ENCODE measurements at places on chromosomes 2 and 18. TPM values are rescaled to one million over a fixed set of nuclear protein-coding genes. Genes with fewer than 3 reads are reported as not detected.

DNA sequence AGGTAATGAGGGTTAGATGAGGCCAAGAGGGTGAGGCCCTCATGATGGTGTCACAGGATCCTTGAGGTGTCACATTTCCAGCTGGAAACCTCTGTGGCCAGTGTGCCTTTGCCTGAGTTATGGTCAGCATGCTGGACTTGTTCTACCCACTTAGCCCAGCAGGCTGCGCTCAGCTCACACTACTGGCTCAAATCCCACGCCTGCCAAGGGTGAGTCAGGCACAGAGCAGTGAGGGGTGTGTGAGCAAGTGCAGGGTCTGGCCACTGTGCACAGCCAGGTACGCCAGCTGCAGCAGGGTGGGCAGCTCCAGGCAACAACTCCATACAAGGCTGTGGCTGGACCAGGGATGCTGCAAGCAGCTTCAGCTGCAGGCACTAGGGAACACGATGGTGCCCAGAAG, 616.6 kb upstream of the FSHR start:
- DNase-seq = no peak

DNA sequence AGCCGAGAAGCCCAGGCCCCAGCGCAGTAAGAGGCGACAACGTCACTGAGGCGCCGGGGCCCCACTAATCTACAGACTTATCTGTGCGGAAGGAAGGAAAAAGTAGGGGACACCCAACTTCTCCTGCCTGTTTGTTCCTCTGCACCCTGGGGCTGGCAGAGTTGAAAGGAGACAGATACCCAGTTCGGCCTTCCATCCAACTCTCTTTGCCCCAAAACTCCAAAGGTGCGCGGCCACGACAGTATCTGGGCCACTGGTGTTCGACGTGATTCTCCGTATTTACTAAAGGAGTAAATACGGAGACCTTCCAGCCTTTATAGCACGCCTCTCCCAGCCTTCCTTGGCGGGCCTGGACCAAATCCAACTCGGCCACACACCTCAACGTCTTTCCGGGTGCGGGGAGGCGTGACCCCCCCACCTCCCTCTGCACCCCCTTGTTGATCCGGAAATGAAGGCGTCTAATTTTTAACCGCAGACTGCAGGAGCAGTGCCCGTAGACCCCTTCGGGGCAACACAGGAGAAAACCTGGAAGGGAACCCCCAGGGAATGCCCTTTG, 1.6 kb downstream of the SMAD7 start:
- peak; percentile 48 for DNase-seq

DNA sequence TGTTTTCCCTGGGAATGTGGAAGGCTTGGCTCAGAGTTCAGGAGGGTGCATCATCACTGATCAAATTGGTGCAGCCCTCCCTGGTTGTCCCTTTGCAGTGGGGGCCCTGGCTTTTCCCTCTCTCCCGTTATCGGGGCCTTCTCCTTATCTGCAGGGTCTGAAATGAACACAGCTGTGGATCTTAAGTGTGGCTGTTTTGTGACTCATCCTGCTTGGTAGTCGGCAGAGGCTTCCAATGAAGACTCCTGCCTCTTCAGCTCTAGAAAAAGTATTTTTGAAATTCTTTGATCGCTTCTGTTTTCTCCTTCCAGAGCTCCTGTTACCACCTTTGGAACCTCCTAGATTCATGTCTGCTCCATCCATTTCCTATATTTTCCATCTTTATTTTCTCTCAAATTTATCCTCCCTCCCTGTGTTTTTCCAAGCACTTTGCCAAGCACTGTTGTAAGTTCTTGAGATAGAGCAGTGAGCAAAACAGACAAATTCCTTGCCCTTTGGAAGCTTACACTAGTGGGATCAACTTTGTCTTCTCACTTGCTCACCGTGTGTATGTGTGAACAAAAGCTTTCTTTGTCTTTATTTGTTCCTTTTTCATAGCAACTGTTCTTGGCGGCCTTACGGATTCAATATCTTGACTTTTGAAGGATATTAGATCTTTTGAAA, 45.7 kb downstream of the RALB start:
- peak; percentile 41 for DNase-seq

Gene RBMS1
- 67.2 TPM for total RNA-seq

Gene GDF7
- 0.11 TPM for total RNA-seq

Gene TMEM163
- 0.34 TPM for total RNA-seq

- peak; percentile 29 for DNase-seq
Measured at GRCh38 chr18:62281684-62282083, 43.4 kb upstream of the TNFRSF11A start.

Data from Daoy (cell line).